Central memory CD8-positive, alpha-beta T cell (primary cell): ENCODE measurements at places on chromosomes 3 and 15.

GRCh38 chr3:127409421-127410136, 121.7 kb upstream of the PRR20G start:
- no peak overlapping the region for H3K4me3 ChIP-seq
- H3K27me3 ChIP-seq = peaks cover 87% of the 10 kb centered on the region
- no peak for DNase-seq

DNA sequence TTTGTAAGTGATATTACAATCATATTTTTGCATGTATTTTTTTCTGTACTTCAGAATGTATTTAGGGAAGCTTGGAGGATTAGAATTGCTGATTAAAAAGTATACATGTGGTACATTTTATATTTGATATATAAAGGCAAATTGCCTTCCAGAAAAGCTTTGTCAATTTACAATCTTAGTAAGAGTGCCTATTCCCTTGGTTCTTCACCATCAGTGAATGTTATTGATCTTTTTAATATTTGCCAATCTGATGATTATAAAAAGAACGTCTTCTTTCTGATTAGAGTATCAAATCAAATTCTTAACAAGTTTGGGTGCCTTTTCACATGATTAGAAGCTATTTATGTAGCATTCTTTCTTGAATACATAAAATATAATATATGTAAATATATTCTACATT, 9.1 kb downstream of the WDR49 start:
- H3K27me3 ChIP-seq = peaks cover 42% of the 10 kb centered on the region
- no peak overlapping the region for H3K27ac ChIP-seq

DNA sequence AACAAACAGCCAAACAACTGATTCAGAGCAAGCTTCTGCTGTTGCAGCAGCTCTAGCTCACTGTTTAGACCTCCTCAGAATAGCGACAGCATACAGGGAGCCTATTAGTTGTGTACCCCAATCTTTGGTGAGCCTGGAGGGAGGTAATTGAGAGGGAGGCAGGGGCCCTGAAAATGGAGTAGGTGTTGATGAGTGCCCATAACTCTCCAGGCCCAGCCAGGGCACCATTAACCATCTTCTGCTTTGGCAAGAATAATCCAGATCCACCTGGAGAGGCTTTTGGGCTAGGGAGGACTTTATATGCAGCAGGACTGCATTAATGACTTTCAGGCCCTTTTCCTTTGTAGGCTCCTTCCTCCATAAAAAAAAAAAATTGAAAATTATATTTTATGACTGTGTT, 20.9 kb downstream of the PLCL2 start:
- H3K4me3 ChIP-seq = peak overlapping the region; percentile 47
- peaks cover 81% of the 10 kb centered on the region for H3K4me1 ChIP-seq
- H3K36me3 ChIP-seq = peaks cover 11% of the 10 kb centered on the region
- H3K27me3 ChIP-seq = no peaks in the 10 kb centered on the region
- no peak for DNase-seq

DNA sequence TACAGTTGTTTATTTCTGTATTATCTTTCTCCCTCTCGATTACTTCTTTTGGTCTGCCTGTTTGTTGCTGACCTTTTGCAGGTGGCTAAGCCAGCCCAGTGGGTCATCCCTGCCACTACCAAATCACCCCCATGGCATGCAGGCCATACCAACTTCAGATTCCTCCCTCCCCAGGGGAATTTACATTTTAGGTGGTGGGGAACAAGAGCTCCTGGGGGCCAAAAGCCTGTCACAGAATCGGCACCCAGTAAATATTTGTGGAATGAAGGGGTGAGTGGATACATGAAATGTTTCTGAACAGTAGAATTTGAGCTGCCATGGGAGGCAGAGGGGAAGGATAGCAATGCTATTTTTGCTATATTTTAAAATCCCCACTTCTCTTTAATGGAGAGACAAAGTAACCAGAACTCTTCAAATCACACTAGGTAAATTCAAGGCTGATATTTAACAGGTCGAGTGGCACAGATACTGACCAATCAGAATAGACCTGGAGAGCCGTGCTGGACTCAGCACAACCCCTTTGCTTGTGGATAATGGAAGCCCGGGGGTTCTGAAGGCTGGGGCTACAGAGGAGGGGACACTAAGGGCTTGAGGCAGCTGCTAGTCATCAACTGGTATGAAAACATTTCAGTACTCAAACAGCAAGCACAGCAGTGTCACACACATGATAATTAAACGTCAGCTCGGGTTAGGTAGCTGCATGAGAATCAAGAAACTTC, 54.3 kb upstream of the SMAD3 start:
- DNase-seq = no peak
- no peak overlapping the region for H3K27ac ChIP-seq
- H3K36me3 ChIP-seq = no peaks in the 10 kb centered on the region
- H3K27me3 ChIP-seq = no peaks in the 10 kb centered on the region
